Stimulated activated CD8-positive, alpha-beta memory T cell treated with anti-CD3 and anti-CD28 coated beads, Interleukin-7, amount 100 ng/mL, for 48 hours (primary cell): ENCODE measurements at places on chromosomes 2 and 18.

DNA sequence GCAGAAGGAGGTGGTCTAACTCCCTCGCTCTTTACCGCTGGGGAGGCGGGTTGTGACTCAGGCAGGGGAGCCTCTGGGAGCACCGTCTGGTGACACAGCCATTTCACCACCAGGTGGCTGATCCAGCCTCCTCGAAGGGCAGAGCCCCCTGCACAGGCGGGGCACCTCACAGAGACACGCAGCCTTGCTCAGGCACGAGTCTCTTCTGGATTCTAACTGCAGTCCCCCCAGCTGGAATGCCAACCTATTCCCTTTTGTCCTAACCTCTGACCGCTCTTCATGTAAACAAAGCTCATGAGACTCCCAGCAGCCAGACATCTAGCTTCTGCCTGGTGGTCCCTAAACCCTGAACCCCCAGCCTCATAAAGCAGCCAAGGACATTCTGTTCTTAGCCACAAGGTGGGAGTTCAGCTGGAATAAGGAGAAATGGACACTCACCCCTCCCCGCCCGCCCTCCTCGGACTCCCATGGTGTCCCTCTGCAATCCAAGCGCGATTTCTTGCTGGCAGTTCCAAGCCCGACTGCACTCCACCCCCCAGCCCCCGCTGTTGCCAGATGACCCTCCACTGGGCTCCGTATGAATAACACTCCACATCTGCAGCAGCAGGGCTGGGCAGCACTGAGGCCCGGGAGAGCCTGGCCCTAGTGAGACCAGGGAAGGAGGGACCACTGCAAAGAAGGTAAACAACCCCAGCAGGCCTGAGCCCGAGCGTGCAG, 84.3 kb downstream of the TNS1 start:
- no peak for DNase-seq

- no peak for DNase-seq
Observed at GRCh38 chr2:216341121-216341520, 31.2 kb downstream of the MARCHF4 start.

DNA sequence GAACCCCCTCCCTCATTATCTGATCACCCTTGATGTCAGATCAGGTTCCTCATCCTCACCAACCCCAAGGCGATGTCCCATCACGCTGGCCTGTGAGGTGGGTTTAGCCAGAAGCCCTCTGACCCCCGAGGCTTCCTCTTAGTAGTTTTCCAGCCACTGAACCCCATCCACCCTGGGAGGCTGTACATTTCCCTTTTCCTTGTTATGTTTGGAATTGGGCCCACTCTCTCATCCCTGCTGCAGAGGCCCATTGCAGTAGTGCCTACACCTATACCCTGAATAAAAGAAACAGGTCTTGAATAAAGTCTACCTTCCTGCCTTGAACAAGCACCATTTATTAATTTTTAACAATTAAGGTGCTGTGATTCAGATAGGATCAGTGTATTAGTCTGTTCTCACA, 80.1 kb downstream of the NCAPH start:
- no peak for DNase-seq

GRCh38 chr18:48897531-48897930, 53.2 kb downstream of the SMAD7 start:
- DNase-seq, result no peak

DNA sequence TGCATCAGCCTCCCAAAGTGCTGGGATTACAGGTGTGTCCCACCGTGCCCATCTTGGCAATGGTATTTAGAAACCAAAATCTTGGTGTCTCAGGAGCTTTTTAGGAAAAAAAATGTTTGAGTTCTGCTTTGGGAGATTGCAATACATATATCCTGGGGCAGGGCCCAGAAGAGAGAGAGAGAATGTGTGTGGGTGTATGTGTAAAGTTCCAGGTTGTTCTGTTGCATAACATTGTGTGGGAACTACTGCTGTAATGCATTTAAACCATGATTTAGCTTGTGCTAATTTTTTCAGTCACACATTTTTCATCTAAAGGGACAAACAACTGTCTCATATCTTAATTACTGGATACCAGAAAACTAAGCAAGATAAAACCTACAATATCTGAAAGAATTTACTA, 70.8 kb upstream of the NABP1 start:
- DNase-seq, result no peak

DNA sequence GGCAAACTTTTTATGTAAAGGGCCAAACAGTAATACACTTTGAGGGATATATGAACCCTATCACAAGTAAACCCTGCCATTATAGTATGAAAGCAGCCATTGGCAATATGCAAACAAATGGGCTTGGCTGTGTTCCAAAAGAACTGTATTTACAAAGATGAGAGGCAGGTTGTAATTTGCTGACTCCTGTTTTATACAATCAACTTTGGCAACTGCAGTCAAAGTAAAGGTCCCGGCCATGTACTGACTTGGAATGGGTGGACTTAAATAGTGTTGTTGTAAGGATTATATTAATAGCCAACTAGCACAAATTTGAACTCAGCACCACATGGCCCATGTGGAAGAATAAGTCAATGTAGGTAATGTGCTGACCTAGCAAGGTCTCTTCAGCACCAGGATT, 223.4 kb downstream of the WDPCP start:
- no peak for DNase-seq

DNA sequence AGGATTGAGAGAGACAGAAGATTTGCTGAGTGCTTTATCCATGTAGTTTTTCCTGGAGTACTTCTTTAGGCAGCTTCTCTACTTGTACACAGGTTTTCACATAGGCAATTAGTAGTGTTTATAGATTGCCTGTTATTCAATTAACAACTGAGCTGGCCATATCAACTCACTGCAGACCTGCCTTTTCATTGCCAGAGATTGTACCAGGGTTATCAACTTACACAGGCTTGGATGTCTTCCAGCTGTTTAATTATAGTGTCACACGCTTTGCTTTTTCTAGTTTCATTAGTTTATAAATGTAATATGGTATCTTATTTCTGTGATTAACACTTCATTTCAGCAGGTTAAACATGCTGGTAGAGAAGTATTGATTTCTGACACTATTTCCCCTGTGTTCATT, 125.9 kb downstream of the GPD2 start:
- DNase-seq, result no peak

- DNase-seq, result no peak
Observed at GRCh38 chr2:30789670-30790210, 17.5 kb downstream of the CAPN13 start.

- DNase-seq, result no peak
Observed at GRCh38 chr2:196601430-196602306, 37.8 kb upstream of the CCDC150 start.

GRCh38 chr2:218671654-218672566, at the start of the genes RNF25 and STK36:
Gene RNF25 (minus strand): TSS chr2:218672002. CDS start chr2:218671970, 32 bp downstream.
Gene STK36 (plus strand): TSS chr2:218672086. CDS start chr2:218672830, 744 bp downstream.
- peak; percentile 73 for DNase-seq
